ENCODE measurements at places on chromosomes 3 and 15.
A peak's percentile ranks its signal among the peaks of the same experiment; 100 is the strongest.

DNA sequence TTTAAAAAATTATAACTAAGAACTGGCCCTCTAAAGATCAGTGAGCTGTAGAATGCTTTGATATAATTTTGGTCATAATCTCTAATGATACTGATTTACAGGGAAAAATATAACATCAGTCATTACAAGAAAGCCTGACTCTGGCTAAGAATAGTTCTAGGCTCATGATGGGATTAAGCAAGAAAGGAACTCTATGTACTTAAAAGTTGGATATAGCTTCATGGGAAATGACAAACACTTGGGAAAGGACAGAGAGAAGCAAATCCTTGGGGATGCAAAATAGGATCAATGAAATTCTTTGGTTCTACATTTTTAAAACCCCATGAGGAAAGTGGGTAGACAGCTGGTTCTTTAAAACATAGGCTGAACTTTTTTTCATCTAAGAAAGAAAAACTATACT lies 472.7 kb upstream of the NR2F2 start:
- no peak for DNase-seq

- DNase-seq, result no peak
Measured at GRCh38 chr15:39270221-39270855, 310.5 kb upstream of the THBS1 start.

DNA sequence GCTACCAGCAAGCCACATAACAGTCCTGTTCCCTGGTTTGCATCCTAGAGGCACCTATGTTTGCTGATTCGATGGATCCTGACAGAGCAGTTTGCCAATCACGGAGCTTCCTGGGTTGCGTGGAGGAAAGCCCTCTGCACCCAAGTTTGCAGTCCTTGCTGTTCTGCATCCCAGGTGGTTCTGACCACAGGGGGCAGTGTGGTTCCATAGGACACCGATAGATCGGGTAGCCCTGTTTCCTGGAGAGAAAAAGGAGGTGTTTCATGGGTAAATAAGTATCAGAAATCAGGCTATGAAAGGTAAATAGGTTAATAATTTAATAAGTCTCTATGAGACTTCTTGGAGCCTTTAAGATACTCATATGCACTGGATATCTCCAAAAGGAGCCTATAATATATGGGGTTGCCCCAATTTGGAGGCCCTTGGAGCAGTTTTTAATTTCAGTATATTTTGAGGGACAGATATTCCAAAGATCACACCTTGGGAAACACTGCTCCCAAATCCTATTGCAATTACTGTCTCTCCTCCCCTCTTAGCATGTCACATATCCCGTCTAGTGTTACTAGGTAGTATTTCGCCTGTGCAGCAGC lies 194.6 kb upstream of the TPM1 start:
- DNase-seq, result peak; percentile 36

GRCh38 chr15:91609966-91610365 lies 243.5 kb upstream of the SLCO3A1 start:
- DNase-seq, result no peak

DNA sequence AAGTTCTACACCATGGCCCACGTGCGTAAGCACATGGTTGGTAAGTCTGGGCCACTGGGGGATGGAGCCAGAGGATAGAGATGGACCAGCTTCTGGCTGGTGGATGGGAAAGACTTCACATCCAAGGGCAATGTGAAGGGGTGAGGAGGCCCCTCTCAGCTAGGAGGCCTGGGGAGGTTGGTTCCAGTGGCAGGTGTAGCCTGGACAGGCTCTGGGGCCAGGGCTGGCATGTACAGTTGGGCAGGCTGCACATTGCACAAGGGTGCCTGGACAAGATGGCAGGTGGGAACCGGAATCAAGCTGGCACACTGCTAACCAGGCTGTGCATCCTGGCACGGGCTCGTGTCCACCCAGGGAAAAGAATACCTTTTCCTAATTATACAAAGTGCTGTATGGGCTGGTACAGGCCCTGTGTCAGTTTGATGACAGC lies 8.1 kb downstream of the ZBTB47 start:
- no peak for DNase-seq

DNA sequence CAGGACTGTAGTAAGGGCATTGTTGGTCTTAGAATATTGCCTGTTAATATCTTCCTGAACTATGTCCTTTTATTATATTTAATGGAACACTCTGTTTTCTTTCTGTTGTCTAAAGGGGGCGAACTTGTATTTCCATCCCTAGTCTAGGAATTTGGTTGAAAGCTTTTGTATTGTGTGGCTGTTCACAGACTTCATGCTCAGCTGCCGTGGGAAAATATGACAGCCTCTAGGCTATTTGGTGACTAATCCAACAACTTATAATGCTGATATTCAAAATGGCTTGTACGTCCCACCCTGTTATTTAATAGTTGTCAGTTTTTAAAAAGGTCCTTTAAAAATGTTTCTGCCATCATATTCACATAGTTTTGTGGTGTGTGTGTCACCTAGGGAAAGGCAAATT lies 202.6 kb downstream of the KLHL25 start:
- peak; percentile 23 for DNase-seq

Measured in RKO (cell line).